ENCODE measurements at places on chromosomes 16 and 17.
A peak's percentile ranks its signal among the peaks of the same experiment; 100 is the strongest.

- DNase-seq = no peak
Measured at GRCh38 chr17:53792997-53793396, 29.7 kb upstream of the KIF2B start.

- DNase-seq = peak; percentile 48
Measured at GRCh38 chr16:57815987-57816745, 13.9 kb upstream of the KIFC3 start.

DNA sequence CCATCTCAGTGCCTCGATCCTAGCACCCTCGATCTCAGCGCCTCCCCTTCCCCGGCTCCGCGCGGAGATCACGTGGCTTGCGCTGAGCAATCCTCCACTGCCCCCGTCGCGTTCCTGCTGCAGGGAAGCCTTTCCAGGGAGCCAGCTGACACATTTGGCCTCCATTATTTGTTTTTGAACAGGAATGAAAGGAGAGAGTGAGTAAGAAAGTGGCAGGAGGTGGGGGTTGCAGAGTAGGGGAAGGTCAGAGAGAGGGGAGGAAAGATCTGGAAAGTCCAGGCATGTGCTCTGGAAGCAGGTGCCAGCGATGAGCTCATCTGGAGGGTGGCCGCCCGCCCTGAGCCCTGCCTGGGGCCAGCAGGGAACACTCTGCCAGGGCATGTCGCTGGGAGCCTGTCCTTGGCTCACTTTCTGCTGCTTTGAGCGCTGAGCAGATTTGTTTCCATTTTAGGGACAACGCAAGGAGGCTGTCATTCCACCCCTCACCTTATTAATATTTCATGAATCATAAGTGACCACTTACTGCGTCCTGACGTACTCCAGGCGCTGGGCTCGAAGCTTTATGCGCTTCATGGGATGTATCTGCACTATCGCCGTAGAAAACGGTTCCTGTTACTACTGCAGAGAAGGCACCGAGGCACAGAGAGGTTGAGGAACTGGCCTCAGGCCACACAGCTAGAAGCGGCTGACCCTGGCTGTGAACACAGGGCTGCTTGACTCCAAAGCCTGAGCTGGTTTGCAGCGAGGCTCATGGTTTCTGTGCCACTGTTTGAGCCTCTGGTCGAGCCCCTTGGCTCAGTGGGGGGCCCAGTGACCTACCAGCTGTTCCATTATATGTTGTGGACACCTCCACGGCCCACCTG lies 283.1 kb downstream of the SEC14L1 start:
- no peak for DNase-seq

DNA sequence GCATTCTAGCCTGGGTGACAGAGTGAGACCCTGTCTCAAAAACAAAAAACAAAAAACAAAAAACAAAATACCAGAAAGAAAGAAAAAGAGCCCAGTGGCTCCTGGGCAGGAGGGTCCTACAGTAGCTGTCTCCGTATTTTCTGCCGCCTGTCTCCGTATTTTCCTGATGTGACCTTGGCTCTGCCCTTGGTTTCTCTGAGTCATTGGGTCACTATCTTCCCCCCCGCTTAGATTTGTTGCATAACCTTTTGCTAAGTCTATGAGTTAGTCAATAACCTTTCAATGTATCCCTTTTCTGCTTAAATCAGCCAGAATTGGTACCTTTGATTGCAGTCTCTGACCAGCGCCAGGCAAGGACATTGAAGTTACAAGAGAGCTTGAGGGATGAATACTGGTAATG lies 36.9 kb downstream of the MIS12 start:
- DNase-seq = no peak

DNA sequence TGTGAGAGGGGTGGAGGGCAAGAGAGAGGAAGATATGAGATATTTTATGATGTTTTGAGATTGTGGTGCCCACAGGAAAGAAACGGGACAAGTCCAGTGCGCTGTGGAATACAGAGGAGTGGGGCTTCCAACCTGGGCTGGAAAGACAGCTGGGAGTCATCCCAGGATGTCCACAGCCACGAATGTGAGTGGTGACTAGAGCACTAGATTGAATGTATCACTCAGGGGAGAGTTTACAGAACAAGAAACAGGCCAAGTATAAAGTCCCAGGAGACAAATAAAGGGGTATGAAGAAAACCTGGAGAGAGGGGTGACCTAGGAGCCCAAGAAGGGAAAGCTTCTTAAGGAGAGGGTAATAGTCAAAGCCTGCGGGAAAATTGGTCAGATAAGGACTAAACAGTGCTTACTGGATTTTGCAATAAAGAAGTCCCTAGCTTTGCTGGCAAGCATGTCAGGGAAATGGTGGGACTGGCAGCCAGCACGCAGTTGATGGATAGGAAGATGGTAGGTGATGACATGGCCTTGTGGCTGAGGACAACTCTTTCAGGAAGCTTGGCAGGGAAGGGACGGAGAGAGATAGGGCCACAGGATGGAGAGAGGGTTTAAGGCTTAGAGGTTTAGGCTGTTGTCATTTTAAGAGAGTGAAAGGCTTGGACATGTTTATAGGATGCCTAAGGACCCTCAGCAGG lies 114.5 kb downstream of the AXIN2 start:
- DNase-seq = no peak

- DNase-seq = no peak
Measured at GRCh38 chr16:66741169-66741900, 10.1 kb downstream of the DYNC1LI2 start.
